ENCODE measurements at places on chromosomes 4 and X. TPM values are rescaled to one million over a fixed set of nuclear protein-coding genes. Genes with fewer than 3 reads are reported as not detected.

- DNase-seq: no peak
Observed at GRCh38 chr4:40335525-40335894, 377 bp downstream of the CHRNA9 start.

DNA sequence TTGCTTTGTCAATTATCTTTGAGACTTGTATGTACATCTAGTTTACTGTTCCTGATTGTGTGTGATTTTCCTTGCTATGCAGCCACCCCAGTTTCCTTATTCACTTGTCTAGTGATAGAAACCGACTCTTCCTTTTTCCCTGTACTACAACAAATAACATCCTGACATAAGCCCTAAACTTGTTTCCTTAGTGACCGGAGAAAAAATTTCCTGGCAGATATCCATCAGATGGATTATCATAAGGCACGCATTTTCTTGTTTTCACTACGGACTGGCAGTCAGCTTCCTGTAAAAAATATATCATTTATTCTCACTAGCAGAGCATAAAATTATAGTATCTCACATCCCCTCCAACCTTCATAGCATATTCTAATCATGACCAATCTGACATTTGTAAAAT is 410.7 kb downstream of the CENPC start:
- no peak for DNase-seq

LONRF3 gene
- total RNA-seq: 15.1 TPM

DNA sequence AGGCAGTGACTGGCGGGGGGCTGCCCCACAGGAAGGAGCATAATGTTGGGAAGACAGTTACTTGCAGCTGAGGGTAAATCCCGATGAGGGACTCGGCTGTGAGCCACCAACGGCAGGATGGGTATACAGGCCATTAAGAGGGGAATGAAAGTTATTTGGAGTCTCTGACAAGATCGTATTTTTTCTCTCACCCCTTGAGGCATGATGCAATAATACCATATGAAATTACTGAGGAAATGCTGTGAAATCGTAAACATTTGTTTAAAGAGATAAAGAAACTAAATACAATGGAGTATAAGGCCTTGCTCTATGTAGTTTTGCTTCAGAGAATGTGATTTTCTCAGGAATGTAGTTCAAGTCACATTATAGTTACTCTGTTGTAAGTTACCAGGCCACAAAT is 12.7 kb downstream of the IL1RAPL1 start:
- DNase-seq: no peak

RAB40A gene
- 0.19 TPM for total RNA-seq

GRCh38 chrX:47497271-47497888 is 14.4 kb upstream of the ZNF41 start:
- no peak for DNase-seq

DNA sequence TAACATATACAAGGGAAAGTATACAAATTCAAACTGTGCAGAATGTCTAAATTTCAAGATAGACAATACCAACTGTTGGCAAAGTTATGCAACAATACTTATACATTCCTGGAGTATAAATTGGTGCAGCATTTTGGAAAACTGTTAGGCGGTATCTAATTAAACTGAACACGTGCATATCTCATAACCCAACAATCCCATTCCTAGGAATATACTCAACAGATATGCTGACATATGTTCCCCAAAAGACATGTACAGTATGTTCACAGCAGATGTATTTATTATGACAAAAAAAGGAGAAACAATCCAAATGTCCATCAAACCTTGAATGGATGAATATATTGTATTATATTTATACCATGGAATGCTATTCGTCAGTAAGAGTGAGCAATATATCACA is 16.4 kb upstream of the FAM9B start:
- DNase-seq: no peak

- no peak for DNase-seq
Observed at GRCh38 chrX:69088171-69088938, 76.9 kb downstream of the PJA1 start.

SMR3B gene
- total RNA-seq: not detected

CHRDL1 gene
- total RNA-seq: 202 TPM

FRMD7 gene
- not detected for total RNA-seq

- DNase-seq: no peak
Observed at GRCh38 chrX:103730796-103731493, 20.2 kb downstream of the TMEM31 start.

DNA sequence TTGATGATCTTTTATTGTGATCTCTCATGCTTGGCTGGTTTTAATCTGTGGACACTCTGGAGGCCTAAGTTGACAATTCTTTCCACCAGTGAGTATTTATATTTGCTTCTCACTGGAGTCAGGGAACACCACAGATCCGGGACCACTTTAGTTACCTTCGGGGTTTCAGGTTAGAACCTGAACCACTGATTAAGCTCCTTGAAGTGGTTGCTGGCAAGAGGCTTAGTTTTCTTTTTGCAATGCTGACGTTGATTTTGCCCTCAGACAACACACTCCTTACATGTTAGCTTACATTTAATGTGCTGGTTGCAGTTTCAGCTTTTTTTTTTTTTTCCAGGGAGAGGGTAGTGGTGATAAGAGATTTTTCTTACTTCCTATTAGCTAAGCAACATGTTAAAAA is 10.5 kb upstream of the ZNF330 start:
- no peak for DNase-seq

DNA sequence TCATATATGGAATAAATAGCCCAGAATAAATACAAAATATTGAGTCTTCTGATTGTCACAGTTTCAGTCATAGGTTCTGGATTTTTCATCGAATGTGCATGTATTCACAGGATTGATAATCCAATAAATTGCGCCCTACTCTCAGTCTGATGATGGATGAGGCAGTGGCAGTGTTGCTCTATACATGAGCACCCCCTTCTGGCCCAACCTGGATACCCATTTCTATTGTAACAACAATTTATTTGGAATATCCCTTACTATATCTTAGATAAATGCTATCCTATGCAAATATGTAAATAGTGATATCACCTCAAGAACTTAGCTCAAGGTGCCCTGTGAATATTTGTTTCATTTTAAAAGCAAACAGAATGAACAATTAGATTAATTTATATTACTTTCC is 733.7 kb upstream of the PABPC4L start:
- DNase-seq: no peak

GRCh38 chrX:47751670-47752069 is 85.0 kb upstream of the ZNF81 start:
- DNase-seq: no peak

- DNase-seq: no peak
Observed at GRCh38 chr4:25535278-25535677, 120.4 kb upstream of the SLC34A2 start.

DNA sequence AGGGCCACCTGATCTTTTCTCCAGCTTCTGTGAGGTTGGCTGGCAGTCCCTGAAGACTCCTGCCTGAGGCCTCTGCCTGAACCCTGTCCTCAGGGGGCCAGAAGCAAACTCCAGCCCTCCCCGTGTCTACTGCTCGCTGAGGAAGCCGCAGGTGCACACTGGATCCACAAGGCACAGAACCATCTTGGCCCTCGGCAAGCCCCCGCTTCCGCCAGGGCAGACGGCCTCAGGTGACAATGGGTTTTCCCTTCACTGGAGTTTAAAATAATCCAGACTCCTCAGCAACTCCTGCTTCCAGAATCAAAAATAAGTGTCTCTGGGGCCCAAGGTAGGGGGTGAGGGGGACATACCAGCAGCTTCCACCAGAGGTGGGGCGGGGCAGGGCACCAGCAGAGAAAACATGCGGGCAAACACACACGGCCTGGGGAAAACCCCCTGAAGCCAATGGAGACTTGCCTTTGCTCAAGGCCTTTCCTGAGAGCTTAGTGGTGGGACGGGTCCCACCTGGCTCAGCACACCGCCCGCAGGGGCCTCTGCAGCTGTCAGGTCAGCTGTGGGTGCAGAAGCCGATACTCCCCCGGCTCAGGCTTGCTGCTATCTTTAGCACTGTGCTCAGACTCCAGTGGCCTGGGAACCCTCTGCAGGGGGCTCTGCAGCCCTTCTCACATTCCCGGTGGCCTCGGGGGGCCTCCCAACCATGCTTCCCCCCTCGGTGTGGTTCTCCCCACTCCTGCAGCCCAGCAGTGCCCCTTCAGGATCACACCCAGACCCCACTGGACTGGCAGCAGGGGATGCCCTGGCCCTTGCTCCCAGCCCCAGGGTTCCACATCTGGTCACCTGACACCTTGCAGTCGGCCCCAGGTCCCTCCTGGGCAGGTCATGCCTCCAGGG is 1.9 kb downstream of the MYL5 start:
- no peak for DNase-seq

PRR32 gene
- not detected for total RNA-seq

GRCh38 chrX:11557120-11557519 is 108.6 kb downstream of the ARHGAP6 start:
- DNase-seq: no peak

COX7B gene
- 427 TPM for total RNA-seq

DNA sequence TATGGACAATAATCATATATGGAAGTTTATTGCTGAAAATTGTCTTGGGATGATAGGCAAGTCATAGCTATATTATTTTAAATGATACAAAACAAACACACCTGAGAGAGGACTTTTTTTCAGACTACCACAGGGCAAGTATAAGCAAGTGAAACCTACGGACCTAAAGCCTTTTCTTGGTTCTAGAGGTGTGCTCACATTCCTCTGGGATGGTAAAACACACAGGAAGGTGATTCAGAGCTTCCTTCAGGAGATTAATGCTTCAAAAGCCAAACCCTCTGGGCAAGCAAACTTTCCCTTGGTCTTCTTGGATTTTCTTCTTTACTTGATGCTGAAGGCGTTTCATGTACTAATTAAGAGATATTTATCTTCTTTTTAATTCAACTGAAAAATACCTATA is 60.1 kb upstream of the ACSL4 start:
- DNase-seq: no peak

DNA sequence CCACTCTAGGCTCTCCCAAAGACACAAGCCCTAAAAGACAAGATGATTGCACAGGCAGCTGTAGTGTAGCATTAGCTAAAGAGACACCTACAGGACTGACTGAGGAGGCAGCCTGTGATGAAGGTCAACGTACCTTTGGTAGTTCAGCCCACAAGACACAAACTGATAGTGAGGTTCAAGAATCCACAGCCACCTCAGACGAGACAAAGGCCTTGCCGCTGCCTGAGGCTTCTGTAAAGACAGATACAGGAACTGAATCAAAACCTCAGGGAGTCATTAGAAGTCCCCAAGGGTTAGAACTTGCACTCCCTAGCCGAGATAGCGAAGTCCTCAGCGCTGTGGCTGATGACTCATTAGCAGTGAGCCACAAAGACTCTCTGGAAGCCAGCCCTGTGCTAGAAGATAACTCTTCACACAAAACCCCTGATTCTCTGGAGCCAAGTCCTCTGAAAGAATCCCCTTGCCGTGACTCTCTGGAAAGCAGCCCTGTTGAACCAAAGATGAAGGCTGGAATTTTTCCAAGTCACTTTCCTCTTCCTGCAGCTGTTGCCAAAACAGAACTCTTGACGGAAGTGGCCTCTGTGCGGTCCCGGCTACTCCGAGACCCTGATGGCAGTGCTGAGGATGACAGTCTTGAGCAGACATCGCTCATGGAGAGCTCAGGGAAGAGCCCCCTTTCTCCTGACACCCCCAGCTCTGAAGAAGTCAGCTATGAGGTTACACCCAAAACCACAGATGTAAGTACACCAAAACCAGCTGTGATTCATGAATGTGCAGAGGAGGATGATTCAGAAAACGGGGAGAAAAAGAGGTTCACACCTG is 306.3 kb downstream of the ANK2 start:
- DNase-seq: no peak

DNA sequence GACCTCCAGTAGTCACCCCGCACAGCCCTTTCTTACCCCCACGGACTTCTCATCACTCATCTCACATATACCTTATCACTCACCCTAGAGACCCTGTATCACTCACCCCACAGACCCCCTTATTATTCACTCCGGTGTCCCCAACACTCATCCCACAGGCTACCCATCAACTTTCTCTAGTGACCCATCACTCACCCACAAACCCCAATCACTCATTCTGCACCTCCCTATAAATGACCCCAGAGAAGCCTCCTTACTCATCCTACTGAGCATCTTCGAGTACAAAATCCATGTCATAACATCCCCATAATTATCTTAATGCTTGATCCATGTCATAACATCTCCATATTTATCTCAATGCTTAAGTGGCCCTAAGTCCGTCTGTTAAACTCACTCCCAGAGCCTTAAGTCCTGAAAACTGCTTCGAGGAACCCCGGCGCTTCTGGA is 934 bp downstream of the ZNF41 start:
- DNase-seq: no peak

DNA sequence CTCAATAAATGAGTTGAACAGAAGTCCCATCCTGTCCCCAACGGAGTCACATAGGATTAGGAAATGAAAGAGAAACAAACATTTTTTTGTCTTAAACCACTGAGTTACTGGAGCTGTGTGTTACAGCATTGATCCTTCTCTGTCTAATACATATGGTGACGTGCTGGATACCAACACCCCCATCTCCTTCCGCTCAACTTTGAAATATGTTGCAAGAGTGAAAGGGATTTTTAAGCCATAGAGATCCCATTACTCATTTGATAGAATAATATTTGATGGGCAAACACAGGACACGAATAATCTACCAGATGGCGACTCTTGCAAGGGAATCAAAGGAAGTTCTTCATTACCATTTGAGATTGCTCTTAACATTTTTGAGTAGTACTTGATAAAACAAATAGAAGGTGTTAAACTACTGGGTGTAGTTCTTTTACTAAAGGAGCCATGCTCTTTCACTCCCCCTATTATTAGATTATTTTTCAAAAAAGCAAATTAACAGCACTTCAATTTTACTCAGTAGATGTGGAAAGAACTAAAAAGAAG is 140.5 kb downstream of the PACRGL start:
- no peak for DNase-seq

GRCh38 chr4:168769416-168769815 is 240.6 kb downstream of the CBR4 start:
- no peak for DNase-seq

F8 gene
- total RNA-seq: 18.2 TPM

MAGEA12 gene
- total RNA-seq: not detected

FAM53A gene
- 7.4 TPM for total RNA-seq

DNA sequence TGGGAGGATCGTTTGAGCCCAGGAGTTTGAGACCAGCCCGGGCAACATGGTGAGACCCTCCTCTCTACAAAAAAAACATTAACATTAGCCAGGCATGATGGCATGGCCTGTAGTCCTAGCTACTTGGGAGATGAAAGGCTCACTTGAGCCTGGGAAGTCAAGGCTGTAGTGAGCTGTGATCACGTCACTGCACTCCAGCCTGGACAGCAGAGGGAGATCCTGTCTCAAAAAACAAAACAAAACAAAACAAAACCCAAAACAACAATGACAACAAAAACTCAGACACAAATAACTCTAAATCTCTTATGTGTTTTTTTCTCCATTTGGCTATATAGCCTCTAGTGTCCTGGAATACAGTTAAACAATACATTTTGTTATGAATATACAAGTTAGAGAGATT is 127.3 kb upstream of the STK26 start:
- no peak for DNase-seq
